Stimulated activated CD8-positive, alpha-beta memory T cell treated with anti-CD3 and anti-CD28 coated beads, Interleukin-2, amount 100 ng/mL, for 1 hour (primary cell): ENCODE measurements at places on chromosomes 7 and 10.

- no peak for DNase-seq
Observed at GRCh38 chr10:100793055-100793454, 47.7 kb downstream of the PAX2 start.

DNA sequence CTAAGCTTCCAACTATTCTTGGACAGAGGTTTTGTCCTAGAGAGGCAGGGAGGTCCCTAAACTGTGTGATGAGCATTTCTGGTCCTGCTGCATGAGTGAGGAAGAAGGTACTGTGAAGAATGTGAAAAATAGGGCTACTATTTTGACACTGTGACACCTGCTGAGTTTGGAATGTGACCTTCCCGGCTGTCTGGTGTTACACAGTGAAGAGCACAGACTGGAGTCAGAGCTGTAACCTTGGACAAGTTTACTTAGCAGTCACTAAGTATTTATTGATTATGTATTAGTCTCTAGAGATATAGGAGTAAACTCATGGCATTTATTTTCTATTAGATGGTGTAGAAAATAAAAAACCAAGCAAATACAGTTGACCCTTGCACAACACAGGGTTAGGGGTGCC is 12.3 kb downstream of the GOLGA7B start:
- no peak for DNase-seq

DNA sequence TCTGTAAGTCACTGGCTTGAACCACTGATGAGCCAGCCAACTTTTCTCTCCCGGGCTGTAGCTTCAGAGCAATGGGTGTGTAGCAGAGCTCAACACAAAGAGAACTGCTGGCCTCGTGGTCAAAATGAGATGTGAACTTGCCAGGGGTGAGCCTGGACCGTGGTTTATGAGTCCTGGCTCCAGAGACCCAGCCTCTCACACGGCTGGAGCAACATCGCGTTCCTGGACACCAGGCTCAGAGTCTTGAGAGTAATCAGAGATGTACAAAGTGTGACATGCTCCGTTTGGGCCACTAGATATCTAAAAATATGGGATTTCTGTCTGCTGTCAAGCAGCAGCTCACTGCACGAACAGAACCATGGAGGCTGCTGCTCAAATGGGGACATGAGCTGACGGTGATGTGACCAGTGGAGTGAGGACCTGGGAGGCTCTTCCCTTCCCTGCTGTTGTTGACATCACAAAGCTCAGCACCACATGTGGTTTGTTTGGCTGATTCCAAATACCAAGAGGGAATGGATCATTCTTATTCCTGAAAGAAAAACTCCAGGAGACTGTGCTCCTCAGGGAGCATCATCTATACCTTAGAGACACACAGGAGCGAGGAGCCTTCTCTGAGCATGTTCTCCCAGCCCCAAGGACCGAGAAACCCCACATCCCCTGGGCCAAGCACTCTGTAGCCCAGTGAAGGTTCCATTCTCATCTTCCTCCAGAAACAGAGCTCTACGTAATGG is 9.2 kb upstream of the SVIL start:
- DNase-seq: no peak

GRCh38 chr10:127450644-127451043 is 98.5 kb upstream of the NPS start:
- DNase-seq: no peak

DNA sequence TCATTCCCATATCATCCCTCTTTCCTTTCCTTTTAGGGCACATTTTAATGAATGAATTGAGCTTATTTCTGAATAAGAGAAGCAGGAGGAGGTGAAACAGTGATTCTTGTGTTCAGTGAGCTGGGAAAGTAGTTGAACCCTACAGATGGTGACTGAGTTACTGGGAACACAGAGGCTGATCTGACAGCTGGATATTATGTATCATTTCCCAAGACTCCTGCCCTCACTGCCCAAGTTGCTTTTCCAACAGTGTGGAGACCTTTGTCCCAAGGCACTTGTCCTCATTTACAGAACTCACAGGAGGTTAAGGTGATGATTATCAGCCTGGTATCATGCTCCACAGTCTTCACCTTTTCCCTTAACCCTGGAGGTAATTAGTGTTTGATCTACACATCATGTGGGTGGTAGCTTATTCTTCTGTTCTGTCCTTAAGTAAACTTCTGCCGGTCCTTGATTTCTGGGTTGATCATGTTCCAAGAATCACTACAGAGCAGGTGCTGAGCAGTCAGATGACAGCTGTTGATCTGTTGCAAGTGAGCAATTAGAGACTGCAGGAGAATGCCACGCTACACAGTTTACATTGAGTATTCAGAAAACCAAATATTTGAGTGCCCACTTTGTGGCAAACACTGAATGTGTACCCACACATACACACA is 2.6 kb downstream of the PRLHR start:
- DNase-seq: no peak
